ENCODE measurements at places on chromosomes 5 and 9.

DNA sequence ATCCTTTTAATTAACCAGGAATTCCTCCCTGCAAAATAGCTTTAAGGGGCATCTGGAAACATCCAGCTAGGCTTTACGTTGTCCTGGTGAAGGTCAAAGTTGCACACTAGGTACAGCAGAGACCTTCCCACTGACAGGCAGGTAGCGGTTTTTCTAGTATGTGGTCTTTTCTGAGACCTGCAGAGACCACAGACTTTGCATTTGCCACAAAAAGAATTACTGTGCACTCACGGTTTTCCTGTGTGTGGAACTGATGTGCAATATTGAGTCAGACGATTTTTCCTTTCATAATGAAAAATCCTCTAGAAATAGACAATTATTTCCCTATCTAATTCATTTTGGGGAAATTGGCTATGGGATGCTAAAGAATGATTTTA lies 417.0 kb upstream of the ADAMTSL1 start:
- DNase-seq: no peak

DNA sequence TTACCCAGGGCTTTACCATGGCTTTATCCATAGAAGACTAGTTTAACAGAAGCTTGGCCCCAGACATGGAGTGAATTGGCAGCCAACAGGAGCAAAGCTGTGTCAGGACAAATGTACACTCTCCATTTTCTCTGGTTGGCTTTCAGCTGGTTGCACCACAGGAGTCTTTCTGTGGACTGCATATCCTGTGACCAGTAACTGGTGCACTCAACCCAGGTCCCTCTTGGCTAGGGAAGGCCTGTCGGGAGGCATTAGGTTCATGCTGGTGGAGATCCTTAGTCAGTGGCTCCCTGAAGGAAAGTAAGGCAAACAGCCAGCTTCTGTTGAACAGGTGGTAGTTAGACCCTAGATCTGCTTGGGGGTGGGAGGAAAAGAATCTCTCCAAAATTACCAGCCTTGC lies 146.9 kb upstream of the TLX3 start:
- DNase-seq: no peak

DNA sequence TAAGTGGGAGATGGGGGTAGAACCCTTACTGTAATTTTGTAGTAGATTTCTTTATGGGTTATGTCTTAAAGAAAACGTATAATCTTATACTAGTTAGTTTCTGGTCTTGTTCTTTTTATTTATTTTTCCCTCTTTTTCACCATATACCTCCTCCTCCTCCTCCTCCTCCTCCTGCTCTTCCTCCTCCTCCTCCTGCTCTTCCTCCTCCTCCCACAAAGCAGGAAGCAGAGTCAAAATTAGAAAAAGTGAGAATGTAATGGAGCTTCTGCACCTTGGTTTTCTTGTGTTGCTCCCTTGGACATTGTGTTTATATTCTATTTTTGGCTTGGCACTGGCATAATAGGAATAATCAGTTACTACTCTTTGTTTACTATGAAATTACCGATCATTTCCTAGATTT lies 4.5 kb downstream of the MACIR start:
- no peak for DNase-seq

DNA sequence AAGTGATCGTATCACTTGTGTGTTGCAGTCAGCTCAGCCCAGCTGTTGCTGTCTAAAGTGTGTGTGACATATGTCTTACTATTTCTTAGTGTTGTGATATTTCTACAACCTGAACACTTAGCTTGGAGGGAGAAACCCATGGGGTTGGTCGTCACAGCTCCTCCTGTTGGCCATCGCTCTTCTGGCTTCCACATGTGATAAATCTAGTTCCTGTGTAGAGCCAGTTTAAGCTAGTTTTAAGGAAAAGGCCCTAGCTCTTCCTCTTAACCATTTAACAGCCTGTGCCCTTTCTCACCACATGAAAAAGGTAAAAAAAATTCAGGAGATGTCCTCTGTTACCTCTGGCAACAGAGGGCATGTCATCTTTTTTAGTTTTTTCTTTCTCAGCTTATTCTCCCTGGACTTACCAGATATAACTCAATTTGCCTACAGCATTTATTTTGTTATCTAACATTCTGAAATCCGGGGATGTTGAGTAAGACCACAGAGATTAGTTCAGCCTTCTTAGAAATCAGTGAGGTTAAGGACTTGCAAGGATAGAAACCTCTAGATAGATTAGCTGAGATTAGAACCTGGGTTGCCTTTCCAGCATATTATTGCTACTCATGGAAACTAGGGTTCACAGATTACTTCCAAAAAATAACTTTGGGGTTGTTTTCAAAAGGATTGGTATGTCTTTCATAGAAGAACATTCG lies 100.4 kb downstream of the GAPVD1 start:
- no peak for DNase-seq

- no peak for DNase-seq
These were observed 75.6 kb downstream of the CRB2 start for GRCh38 chr9:123431581-123431980.

DNA sequence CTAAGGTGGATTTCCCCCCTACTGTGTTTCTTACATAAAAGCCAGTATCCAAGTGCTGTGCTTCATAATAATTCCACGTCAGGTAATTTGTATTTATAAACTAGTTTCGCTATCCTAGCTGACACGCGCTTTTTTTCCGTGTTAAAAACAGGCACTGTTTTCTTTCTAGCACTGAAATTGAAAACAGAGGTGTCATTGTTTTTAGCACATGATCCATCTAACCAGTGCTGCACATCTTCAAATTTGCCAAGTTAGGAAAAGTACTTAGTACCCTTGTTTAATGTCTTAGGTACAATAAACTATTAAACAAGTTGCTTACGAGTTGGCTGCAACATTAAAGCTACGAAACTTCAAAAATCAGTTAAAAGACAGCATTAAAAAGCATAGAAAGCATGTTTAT lies 49.9 kb downstream of the JMY start:
- DNase-seq: no peak

GRCh38 chr5:27944471-27944870 lies 906.1 kb upstream of the CDH9 start:
- DNase-seq: no peak

- DNase-seq: no peak
These were observed 75.7 kb downstream of the MED10 start for GRCh38 chr5:6302684-6303083.

DNA sequence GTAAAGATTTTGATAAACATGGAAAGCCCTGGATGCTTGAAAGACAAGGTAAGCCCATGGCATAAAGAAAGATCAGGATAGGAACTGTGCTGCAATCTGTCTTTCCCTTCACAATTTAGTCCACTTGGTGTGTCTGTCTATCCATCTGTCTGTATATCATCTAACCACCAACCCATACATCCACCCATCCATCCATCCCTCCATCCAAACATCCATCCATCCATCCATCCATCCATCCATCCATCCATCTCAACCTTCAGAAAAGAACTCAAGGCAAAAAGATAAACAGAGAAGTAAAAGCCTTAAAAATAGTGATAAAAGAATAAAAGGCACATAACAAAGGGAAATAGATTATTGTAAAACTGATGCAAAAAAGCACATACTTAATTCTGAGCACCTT lies 15.1 kb upstream of the TRIO start:
- no peak for DNase-seq

DNA sequence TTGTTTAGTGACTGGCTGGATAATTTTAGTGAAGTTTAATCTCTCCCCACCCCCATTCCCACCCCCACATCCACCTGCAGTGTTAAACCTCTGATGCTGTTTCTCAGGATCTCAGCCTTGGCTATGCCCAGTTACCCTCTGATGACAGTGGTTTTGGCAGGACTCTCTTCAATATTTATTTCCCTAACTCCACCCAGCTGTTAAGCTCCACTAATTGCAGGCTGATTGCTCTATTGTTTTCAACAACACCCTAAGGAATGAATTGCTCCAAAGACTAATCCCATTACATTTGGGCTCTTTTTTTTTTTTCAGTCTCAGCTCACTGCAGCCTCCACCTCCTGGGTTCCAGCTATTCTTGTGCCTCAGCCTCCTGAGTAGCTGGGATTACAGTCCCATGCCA lies 46.3 kb downstream of the PHAX start:
- DNase-seq: no peak

DNA sequence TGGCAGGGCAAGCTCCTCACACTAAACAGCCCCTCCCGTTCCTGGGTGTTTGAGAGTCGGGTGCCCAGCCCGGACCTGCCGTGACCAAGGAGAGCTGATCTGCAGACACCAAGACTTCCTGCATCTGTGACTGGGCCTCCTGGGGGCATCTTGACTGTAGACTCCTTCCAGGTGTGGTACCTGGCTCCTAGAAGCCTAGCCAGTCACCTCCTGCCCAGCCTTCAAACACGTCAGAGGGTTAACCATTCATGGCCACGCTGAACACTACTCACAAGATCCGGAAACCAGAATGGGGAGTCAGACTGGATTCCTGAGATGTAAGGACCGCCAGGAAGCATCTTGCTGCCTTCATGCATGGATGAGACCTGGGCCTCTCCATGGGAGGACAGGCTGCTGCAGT lies 3.7 kb upstream of the LCN2 start:
- no peak for DNase-seq

GRCh38 chr9:20594608-20595007 lies 27.7 kb downstream of the MLLT3 start:
- no peak for DNase-seq

DNA sequence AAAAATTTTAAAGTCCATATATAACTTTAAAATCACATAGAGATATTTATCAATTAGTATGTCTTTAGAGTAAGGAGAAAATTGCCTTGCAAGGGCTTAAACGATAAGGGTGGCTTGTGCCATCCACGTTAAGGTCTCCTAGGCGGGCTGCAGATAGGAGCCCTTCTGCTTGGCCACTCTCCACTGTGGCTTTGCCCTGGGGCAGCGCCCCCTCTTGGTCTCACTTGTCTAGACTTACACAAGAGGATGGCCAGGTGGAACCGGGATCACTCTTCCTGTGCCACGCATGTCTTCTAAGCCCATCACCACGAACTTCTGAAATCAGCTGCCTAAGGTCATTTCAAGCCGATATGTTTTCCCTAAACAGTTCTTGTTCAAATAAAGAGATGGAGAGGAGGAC lies 2.9 kb downstream of the FPGS start:
- DNase-seq: no peak

GRCh38 chr5:174231956-174232487 lies 186.5 kb downstream of the NSG2 start:
- DNase-seq: no peak

GRCh38 chr5:107499237-107499636 lies 171.5 kb downstream of the EFNA5 start:
- no peak for DNase-seq

DNA sequence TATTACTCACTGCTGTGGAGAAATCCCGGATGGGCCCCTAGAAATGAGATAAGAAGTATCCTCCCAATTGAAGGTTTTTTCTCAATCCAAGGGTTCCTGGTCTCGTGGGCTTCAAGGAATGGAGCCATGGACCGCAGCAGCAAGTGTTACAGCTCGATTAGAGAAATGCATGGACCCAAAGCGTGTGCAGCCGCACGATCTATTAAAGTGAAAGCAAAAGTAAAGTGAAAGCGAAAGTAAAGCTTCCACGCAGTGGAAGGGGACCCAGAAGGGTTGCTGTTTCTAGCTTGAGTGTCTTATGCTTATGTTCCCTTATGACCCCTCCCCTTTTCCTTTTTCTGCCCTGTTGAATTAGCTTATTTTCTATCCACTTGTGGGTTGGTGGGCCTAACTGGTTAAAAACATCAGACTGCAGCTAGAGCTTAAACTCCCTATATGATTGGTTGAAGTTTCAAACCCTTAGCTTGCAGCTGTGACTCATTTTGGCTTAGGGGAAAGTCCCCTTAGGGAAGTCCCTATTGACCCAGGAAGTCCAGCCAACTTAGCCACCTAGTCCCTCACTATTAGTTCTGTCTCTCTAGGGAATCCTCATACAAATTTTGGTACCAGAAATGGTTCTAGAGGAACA lies 1111.8 kb downstream of the TAF11L14 start:
- peak; percentile 21 for DNase-seq

GRCh38 chr9:98583417-98583816 lies 125.3 kb downstream of the GABBR2 start:
- DNase-seq: no peak

DNA sequence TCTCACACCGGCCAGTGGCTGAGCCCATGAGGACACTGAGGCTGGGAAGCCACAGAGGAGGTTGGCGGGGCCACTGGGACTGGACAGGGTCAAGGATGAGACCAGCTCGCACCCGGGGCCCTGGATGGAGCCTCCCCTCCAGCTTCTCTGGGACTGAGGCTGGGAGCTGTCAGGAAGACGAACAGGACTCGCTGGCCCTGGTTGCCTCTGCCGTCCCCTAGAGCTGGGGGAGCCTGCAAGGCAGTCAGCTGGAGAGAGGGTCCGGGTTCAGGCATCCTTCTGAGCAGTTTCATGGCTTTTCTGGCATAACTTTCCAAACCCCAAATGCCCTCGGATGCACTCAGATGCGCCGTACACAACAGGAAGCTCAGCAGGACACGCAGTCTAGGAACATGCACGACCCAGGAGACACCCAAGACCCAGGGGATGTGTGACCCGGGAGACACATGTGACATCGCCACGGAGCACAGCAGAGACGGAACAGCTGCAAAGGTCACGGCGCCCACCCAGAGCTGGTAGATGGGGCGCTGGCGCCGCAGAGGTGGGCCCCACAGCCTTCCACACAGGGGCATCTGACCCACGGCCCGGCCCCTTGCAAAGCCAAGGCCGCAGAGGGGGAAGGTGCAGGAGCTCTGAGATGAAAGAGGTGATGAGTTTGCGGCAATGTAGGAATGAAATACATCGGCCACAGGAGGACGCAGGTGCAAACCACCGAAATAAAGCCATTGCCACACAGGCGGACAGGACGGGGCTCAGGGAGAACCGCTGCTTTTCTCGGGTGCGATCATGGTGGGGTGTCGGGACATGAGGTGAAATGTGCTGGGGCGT lies 17.1 kb downstream of the TPPP start:
- DNase-seq: no peak

- no peak for DNase-seq
These were observed 294.5 kb upstream of the TAS2R1 start for GRCh38 chr5:9924614-9925013.

DNA sequence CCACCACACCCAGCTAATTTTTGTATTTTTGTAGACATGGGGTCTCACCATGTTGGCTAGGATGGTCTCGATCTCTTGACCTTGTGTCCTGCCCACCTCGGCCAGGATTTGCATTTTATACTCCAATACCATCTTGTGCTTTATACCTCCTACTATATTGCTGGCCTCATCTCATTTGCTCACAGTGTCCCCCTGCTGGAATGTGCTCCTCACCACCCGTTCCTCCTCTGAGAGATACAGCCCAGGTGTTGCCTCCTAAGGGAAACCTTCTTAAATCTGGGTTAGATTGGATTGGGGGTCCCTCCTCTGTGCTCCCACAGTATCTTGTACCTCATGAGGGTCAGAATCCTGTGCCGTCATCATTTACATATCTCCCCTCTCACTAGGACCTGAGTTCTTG lies 131.7 kb downstream of the PAPPA start:
- no peak for DNase-seq
